Suppressor macrophage (primary cell): ENCODE measurements at places on chromosomes 6 and 20.

- no peak for DNase-seq
These were observed 173.1 kb upstream of the MMS22L start for GRCh38 chr6:97456070-97456469.

- DNase-seq: no peak
These were observed 19.8 kb downstream of the DACT2 start for GRCh38 chr6:168299541-168300511.

- DNase-seq: no peak
These were observed 14.6 kb upstream of the FRMD1 start for GRCh38 chr6:168093634-168094033.

DNA sequence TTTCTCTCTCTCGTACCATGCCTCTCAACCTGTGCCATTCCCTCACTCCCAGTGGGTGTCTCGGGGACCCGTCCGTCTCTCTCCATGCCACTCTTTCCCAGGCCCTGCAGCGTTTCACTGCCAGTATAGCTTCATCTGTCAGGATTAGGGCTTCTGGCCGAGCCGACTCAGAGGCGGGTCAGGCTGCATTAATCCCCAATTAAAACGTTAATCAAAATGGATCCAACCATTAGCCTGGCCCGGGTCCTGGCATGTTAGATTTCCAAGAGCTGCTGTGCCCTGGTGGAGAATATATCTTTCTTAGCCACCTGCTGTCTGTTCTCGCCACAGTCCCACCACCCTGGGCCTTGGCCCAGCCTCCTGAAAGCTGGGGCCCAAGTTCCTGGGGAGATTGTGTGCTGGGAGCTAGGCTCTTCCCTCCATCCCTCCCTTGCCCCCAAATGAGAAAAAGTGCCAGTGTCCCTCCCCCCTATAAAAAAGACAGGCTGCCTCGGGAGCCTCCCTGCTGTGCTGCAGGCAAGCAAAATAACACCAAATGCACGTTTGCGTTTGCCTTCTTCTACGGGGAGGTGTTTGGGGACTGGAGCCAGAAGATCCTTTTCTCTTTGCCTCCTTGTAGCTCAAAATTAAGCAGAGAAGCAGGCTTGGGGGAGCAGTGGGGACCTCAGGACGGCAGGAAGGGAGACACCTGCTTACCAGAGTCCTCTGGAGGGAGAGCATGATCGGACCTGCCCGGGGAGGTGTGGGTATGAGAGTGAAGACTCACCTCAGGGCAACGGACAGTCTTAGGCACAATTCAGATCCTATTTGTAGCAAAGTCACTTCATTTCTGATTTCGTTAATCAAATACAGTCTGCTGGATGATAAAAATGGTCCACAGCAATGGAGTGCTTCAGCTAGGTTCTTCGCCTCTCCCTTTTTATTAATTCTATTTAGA, 3.0 kb downstream of the KCNG1 start:
- no peak for DNase-seq

GRCh38 chr6:89339565-89339964, 13.0 kb downstream of the UBE2J1 start:
- DNase-seq: no peak

DNA sequence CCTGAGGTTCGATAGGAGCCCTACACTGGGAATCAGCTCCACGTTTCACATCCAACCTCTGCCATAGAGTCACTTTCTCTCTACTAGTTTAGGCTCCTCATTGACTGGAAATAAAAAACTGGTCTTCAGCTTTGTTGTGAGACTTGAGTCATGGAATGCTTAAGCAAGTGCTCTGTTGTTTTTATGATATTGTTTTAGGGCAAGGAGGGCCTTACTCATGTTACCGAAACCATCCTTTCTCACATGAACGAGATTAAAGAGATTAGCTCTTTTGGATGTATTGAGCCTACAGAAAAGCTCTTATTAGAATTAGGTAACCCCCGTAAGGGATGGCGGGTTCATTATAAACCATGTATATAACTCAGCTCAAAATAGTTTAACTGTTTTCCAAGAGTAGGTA, 6.9 kb upstream of the MOCS1 start:
- DNase-seq: no peak

DNA sequence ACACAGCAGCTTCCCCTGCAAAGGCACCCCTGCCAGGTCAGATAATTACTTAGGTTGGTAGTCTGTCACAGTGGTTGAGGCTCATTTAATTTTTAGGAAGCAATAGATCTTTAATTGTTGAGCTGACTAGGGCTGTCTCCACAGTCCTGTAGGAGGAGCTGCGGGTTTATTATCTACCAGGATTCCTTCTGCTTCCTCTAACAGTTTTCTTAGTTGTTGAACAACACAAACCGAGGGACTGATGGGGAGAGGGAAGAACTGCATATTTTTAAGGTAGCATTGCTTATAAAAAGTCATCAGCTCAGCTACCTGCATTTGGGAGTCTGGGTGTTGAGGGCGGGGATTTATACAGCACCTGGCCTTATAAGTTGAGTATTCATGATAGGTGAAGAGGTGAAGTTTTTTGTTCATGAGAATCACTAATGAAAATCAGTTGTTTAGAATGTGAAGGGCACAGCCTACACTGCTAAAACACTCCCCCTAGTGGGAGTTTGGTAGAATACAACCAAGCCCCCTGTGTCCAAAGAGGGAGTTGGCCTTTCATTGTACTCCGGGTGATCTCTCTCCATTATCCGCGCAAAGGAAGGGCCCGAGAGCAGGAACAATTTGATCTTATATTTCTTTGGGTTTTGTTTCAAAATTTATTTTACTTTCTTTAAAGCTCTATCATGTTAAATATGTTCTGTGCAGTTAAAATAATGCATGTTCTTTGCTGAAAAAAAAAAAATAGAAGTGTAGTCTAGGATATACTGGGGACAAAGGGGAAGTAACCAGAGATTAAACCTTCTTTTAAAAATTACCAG, 69.6 kb downstream of the SSR1 start:
- peak; percentile 84 for DNase-seq

- DNase-seq: peak; percentile 52
These were observed 50.5 kb upstream of the PAK5 start for GRCh38 chr20:9889270-9889981.

DNA sequence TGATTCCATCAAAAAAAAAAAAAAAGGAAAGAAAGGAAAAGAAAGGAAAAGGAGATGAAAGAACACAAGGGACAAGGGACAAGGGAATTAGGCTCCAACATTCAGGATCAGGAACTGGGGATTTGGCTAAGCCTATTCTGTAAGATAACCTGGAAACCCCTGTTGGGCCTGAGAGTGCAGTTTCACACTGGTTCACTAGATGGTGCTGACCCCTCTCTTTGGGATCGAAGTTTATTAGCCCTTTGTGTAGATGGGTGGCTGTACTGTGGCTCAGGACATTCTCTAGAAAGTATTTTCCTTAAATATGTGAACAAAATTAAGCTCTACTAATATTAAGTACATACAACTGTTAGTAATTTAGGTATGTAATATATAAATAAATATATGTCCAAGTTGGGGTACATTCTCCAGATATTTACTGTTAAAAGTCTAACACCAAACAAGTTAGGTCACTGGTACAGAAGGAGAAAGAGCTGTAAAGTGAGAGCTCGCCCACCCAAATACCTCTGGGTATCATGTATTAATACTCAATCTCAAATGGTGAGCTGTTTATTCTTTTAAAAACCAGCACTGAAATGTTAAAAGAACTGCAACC, 6.3 kb downstream of the OR2A4 start:
- peak; percentile 61 for DNase-seq

- DNase-seq: no peak
These were observed 585.7 kb downstream of the TENT5A start for GRCh38 chr6:81166770-81167169.

- no peak for DNase-seq
These were observed 105.7 kb upstream of the LAMP5 start for GRCh38 chr20:9408422-9409300.

GRCh38 chr20:47040506-47041125, 146.0 kb downstream of the EYA2 start:
- no peak for DNase-seq
